AG04449 (cell line): ENCODE measurements at places on chromosomes 2 and 18.

GRCh38 chr18:4093676-4094075 lies 361.4 kb downstream of the DLGAP1 start:
- no peak for DNase-seq

- no peak for DNase-seq
Measured at GRCh38 chr2:43460611-43461365, 135.1 kb downstream of the THADA start.

DNA sequence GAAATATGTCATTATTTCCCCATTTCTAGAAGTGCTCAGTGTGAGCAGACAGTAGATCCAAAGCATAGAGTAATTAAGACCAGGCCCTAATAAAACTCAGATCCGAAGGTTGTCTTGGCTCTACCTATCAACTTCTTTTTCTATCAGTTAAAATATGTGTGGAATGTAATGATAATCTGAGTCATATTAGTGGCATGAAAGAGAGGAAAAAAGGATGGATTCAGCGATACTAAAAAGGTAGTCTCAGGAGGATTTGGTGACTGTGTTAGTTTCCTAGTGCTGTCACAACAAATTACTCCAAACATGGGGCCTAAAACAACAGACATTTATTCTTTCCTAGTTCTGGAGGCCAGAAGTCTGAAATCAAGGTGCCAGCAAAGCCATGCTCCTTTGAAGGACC lies 103.7 kb upstream of the NABP1 start:
- DNase-seq, result no peak

DNA sequence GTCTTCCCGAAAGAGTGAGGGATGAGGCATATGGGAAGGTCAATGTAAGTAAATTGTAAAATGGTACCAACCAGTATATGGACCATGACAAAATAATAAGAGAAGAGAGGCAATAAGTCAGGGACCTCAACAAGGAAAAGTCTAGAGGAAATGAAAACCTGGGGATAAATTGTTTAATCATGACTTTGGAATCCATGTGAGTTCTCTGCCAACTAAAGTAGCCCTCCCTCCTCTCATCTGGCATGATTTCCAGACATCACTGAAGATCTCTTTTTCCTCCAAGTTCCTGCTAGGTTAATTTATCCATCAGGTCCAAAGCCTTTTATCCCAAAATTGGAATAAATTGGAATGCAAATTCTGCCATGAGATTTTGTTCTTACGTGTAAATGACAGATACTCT lies 417.9 kb downstream of the NRXN1 start:
- DNase-seq, result no peak

DNA sequence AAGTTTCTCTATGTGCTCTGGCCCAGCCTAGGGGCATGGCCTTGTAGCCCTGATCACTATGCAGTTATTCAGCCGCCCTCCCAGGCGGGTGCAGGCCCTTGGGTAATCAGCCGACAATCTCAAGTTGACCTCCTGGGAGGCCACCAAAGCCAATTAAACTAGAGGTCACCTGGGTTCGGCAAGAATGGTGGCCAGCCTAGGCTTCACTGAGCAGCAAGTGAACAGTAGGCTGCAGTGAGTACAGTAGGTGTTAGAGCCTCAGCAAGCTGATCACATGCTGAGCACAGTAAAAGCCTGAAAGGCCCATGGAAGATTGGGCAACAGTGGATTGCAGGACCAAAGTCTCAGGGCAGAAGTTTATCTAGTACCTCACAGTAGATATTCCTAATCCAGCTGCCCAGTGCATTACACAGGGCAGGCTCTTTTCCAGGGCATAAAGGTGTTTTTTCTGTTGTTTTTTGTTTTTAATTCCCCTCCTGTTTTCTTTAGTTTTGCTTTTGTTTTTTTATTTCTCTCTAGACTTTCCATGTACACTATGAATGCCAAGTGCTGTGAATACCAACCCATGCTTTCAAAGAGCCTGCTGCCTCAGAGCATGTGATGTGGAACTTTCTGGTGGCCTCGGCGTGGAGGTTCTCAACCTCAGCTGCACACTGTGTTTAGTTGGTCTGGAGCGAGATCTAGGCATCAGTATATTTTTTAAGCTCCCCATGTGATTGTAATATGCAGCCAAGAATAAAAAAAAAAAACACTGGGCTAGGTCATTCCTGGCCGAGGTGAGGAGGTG lies 55.9 kb upstream of the ATL2 start:
- no peak for DNase-seq

GRCh38 chr2:173092844-173093402 lies 17.3 kb downstream of the MAP3K20 start:
- no peak for DNase-seq

DNA sequence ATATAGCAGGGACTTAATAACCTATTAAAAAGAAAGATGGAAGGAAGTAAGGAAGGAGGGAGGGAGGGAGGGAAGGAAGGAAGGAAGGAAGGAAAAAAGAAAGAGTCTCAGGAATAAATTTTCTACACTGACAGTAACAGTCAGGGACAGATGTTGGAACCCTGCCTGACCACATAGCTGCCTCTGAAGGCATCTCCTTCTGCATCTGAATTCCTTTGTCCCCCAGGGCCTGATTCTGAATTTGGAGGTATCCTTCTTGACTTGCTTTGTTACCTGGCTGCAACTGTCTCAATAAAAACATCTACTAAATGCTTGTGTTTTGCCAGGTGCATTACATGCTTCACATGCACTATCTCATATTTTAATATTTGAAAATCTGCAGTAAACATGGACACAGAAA lies 17.4 kb upstream of the LRATD1 start:
- DNase-seq, result no peak

GRCh38 chr2:112588611-112589045 lies 4.2 kb downstream of the CHCHD5 start:
- no peak for DNase-seq

DNA sequence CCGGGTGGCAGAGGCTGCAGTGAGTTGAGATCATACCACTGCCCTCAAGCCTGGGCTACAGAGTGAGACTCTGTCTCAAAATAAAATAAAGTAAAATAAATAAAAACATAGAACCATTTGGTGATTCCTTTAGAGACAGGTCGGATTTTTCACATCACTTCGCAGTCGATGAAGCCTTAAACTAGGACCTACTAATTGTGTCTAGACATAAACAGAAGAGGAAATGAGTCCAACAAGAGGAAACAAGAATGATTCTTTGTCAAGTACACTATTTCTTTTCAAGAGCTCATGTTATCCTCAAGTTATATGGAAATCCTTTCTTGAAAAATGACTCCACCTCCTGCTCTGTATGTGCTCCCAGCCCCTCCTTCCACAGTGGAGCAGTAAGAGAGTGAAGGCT lies 758.9 kb downstream of the DPP10 start:
- no peak for DNase-seq

- no peak for DNase-seq
Measured at GRCh38 chr2:15819562-15820256, 120.6 kb upstream of the MYCN start.

DNA sequence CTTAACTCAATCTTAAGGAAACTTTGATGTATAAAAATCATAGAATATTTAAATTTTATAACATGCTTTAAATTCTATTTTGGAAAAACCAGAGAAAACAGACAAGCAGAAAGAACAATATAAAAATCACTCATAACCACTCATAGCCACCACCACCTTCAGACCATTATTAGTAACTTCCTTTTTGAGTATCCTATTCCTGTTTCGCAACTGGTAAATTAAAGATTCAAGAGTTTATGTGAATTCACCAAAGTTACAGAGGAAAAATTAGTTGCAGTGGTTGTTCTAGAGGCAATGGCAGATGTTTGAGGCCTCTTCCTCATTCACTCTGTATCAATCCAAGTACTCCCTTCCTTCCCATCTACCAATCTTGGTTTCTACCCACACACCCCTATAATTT lies 49.3 kb upstream of the PROKR1 start:
- no peak for DNase-seq

DNA sequence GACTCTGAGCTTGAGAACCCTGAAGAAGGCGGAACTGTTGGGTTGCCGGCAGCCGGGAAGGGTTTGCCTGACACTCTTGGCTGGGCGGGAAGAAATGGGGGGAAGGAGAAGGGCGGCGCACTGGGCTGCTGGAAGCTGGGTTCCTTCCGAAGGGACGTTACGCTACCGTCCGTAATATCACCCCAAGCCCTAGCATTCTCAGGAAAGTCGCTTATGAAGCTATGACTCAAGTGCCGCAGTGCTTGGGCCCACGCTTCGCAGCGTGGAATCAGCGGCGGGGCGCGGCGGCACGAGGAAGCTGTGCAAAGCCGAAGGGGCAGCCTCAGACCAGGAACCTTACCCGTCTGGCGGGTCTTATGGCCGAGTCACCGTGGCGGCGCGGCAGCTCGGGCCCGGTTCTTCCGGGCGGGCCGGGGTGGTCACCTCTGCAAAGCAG lies 50.2 kb upstream of the SIGLEC15 start:
- DNase-seq, result no peak
